ENCODE measurements at places on chromosomes 5 and 9. TPM values are rescaled to one million over a fixed set of nuclear protein-coding genes. Genes with fewer than 3 reads are reported as not detected.

GRCh38 chr9:90986161-90986560 lies 184.5 kb downstream of the SYK start:
- DNase-seq: no peak

DNA sequence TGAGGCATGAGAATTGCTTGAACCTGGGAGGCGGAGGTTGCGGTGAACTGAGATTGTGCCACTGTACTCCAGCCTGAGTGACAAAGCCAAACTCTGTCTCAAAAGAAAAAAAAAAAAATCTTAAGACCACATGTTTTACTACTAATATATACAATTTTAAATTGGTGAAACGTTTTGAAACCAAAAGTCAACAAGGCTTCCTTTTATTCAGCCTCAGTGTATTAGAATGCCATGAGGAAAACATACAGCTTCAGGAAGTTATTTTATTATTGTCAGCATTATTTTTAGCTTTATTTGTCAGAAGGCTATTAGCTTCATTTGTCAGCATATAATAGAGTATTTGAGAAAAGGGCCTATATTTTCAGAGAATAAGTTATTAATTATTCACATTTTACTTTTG lies 163.9 kb upstream of the SH3GL2 start:
- no peak for DNase-seq

DNA sequence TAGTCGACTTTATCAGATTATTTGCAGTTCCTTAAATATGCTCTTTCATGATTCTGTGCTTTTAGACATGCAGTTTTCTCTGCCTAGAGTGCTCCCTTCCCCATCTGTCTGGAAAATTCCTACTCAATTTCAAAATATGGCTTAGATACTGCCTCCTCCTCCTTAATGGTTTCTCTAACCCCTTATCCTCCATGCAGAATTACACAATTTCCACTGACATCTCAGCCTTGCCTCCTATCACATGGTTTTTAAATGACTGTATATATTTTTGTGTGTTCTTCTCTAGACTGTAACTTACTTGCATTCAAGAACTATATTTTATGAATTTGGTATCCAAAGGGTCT lies 85.2 kb downstream of the SLC44A1 start:
- no peak for DNase-seq

GRCh38 chr5:136686192-136686872 lies 321.0 kb upstream of the TRPC7 start:
- DNase-seq: no peak

GRCh38 chr5:154364771-154365170 lies 81.0 kb upstream of the SAP30L start:
- no peak for DNase-seq

Gene TMEM38B
- 9.4 TPM for total RNA-seq

Gene SLC34A3
- total RNA-seq: 0.03 TPM
